ENCODE measurements at places on chromosomes 1 and 21.

GRCh38 chr1:202343652-202344349 is 2.1 kb upstream of the UBE2T start:
- peak; percentile 68 for DNase-seq

DNA sequence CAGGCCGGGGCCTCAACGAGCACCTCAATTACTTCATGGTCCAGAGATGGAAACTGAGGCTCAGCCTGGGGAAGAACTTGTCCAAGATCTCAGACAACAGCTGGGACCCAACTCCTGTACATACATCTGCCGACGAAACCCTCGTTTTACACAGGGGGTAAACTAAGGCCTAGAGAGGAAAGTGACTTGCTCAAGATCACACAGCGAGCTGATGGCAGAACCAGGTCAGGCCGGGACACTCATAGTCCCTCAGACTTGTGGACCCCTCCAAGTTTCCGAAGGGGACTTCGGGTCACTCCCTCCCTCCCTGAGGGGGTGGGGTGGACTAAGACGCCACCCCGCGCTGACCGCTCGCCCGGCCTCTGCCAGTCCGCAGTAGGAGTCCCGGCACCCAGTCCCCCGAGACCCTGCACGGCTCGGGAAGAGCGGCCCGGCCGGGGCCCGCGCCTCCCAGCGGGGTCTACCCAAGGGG is 430 bp downstream of the WASF2 start:
- DNase-seq = peak; percentile 74

DNA sequence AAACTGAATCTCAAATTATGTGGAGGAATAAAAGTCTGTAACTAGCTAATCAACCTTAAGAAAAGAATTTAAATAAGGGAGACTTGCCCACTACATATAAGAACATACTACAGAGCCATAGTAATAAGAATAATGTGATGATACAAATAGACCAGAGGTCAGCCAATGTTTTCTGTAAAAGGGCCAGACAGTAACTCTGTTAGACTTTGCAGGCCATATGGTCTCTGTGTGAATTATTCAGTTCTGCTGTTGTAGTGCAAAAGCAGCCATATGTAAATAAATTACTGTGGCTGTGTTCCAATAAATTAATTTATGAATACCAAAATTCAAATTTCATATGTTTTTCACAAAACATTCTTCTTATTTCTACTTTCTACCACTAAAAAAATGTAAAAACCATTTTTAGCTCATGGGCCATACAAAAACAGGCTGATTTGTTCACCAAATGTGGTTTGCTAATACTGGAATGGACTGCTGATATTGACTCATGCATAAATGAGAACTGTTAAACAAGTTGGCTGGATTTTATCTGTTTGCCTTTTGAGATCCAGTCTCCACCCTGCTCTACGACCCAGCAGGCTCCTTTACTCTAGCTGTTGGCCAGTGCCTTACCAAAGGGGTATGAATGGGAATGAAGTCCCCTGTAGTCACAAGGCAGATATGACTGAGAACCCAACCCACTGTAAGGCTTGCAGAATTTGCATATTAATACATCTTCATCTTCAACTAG is 98.2 kb upstream of the ZNHIT6 start:
- DNase-seq = no peak

- DNase-seq = no peak
These were observed 929 bp downstream of the CTSE start for GRCh38 chr1:206022766-206023165.

DNA sequence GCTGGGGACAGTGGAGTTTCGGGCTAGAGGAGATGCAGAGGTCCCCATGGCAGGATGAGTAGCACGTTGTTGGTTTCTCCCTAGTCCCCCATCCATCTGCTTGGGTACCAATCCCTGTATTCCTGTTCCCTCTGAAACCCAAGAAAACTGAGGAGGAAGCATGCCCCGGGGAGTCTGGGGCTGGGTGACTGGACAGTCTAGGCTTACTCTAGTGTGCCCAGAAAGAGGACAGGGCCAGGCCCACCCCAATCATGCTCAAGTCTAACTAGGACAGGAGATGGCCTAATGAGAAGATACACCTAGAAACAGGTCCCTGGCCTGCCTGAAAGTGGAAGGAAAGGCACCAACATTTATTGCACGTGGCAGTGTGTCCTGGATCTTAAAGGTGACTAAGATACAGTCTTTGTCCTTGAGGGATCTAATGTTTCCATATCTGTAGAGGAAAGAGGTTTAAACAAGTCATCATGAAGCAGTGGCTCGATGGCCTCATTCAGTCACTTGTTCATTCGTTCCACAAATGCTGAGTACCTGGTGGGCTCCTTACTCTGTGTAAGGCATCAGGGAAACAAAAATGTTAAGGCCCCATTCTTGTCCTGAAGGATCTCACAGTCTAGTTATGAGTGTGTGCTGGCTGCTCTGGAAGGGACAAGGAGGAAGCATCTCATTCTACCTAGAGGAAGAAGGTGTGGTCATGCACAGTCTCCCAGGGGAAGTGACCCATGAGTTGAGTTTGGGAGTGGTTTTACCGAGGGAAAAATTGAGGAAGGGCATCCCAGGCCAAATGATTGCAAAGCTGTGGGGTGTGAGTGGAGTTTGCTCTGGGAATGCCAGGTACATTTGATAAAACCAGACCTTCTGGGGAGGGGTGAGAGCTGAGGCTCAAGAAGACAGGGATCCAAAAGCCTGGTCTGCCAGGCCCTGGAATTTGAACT is 10.0 kb downstream of the CDK18 start:
- no peak for DNase-seq

DNA sequence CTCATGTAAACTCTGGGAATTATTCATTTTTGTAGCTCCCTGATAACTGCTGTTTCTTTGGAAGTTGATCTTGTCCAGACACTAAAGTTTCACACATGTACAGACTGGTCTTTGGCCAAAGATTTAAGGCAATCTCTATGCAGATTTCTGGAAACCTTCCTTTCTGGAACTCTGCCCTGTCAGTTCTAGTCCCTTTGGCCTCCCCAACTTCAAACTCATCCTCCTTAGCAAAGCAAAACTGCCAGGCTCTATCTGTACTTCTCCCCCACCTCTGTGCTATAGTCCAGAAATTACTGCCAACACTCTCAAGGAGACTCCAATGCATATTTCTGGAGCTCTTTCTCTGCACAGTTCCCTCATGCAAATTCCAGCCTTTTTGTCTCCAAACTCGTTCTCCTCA is 36.5 kb downstream of the C1orf198 start:
- no peak for DNase-seq

GRCh38 chr1:225820522-225821120 is 10.7 kb downstream of the EPHX1 start:
- no peak for DNase-seq

DNA sequence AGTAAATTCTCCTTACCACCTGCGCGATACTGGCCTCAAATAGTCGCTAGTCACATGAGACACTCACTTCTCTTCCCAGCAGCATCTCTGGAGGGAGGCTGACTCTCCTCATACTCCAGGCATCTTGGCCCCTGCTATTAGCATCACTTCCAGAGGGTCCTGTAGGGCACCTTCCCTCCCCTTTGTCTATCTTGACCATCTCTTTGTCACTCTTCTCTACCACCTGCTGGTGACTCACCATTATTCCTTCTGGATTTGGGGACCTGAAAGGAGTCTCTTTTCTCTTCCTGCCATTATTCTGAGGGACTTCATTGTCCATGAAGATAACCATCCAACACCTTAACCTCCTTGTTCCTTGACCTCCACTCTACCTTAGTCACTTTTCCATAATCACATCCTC is 31.7 kb upstream of the GPR37L1 start:
- DNase-seq = no peak

- DNase-seq = no peak
These were observed 3.6 kb upstream of the DHRS3 start for GRCh38 chr1:12621346-12622335.

GRCh38 chr1:16243936-16244649 is 7.1 kb upstream of the CPLANE2 start:
- DNase-seq = peak; percentile 97

DNA sequence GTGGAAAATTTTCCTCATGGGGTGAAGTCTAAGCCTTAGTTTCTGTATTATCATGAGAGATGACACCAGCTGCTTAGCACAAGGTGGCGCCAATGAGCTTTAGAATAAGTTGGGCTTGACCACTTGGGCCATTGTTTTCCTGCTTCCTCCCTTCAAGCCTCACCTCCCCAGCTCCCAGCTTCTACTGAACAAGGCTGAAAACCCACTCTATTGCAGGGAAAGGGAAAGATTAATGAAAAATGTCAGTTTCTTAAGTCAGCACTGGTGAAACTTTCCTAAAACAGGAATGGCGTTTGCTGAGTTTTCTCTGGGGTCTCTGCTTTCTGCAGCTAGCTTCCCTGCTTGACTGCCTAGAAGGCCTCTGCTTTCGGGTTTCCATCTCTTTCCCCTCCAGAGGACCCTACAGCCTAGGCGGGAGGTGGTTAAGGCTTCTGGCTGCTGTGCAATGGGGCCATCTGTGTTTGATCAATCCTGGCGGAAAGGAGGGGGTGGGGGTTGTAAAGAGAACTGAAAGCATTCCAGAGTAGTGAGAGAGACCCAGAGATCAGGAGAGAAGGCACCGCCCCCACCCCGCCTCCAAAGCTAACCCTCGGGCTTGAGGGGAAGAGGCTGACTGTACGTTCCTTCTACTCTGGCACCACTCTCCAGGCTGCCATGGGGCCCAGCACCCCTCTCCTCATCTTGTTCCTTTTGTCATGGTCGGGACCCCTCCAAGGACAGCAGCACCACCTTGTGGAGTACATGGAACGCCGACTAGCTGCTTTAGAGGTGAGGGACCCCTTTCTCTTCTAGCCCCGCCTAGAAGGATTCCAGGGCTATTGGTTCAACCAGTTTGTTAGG is at the start of gene OLFML3:
TSS of gene OLFML3 (plus strand) at position 612 of the 840 bp plus-strand sequence. CDS start at position 655, 43 bp downstream.
- peak; percentile 56 for DNase-seq

DNA sequence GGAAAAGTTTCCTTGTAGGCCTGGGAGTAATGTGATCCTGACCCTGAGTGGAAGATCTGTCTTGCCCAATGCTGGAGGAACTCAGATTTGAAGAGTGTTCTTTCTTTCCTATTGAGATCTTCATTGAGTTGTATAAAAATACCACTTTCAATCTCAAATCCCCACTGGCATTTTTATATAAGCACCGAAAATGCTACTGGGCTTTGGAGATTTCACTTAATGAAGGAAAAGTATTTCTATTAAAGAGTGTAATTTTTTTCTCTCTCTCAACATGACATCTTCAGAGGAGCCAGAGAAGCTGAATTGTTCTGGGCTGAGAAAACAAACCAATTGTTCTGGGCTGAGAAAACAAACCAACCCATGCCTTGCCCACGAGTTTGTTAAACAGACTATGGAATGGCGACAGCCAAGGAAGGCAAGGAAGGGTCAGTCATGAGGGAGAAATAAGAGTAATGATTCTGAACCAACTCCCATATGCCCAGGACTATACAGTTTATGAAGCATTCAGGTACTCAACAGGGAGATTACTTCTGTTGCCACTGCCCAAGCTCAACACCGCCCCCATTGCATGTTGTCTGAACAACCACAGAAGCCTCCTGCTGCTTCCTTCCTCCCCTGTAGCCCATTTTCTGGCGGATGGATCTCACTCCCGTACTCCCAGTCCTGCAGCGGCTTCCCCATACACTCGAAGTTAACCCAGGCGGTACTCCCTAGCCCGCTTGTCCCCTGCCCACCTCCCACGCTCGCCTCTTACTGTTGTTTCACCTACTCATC is 103.2 kb downstream of the BEND5 start:
- no peak for DNase-seq

GRCh38 chr21:39173716-39174680 is 9.3 kb downstream of the PSMG1 start:
- no peak for DNase-seq

DNA sequence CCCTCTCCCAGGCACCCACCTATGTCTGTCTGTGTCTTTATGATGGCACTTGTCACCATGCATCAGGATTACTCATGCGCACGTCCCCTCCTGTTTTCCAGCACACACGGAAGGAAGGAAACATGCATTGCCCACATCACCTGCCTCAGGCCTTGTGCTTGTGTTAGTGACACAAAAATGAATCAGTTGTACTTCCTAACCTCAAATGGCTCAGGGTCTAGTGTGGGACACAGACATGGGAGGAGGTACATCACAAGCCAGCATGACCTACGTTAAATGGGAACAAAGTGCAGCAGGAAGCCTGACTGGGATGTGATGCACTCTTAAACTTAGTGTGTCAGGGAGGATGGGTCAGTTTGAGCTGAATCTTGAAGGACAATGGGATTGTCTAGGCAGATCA is 126.7 kb downstream of the TRABD2B start:
- no peak for DNase-seq

- DNase-seq = no peak
These were observed 21.9 kb downstream of the ZYG11B start for GRCh38 chr1:52748119-52748518.

DNA sequence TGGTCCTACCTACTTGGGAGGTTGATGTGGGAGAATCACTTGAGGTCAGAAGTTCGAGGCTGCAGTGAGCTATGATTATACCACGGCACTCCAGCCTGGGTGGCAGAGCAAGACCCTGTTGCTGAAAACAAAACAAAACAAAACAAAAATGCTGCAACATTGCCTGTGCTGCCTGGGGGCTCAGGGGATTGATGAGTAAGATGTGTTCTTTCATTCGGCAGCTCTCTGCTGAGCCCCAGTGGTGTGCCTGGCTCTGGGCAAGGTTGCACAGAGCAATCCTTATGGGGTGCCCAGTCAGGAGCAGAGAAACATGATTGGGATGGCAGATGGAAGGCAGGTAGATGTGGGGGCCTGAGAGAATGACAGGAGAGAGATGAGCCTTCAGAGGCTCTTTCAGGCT is 28.6 kb upstream of the KDM4A start:
- no peak for DNase-seq

GRCh38 chr21:30083225-30083945 is 83.2 kb downstream of the CLDN17 start:
- no peak for DNase-seq

DNA sequence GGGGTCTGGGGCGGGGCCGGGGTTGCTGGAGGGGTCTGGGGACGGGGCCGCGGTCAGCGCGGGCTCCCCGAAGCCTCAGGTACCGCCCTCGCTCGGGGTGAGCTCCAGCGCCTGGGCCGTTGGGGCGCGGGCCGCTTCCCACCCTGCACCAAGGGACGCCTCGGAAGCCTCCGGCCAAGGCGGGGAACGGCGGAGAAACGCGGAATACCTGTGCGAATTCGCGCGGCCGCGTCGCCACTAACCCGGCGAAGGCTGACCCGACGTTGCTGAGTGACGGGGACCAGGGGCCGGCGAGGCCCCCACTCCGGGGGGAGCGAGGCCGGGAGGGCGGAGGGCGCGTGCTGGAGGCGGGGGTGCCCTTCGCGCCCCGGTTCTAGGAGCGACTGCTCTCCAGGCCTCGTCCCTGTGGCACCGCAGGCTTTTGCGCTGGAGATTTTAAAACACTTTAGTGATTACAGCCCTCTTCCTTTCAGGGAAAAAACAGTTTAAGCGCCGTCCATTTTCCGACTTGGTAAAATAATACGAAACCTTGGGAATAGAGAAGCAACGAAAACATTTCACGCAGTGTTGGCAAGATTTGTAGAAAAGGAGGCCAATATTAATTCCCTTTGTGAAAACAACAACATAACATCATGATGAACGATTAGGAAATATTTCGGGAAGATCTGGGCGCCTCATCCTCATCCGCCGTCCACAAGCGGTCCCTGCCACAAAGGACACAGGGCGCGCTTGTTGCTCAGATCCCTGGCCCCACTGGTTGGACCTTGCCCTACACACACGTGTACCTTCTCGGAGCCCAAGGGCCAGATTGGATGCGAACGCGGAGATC is 971 bp upstream of the GNG4 start:
- no peak for DNase-seq

- DNase-seq = no peak
These were observed 261 bp upstream of the CCDC24 start for GRCh38 chr1:43991200-43991475.

- DNase-seq = no peak
These were observed 20.9 kb upstream of the CDCP2 start for GRCh38 chr1:54173681-54174080.
